ENCODE measurements at places on chromosomes 2 and 18. TPM values are rescaled to one million over a fixed set of nuclear protein-coding genes. Genes with fewer than 3 reads are reported as not detected.

- DNase-seq = no peak
Measured at GRCh38 chr2:218445602-218446001, 26.7 kb downstream of the VIL1 start.

- DNase-seq = no peak
Measured at GRCh38 chr2:173693044-173693589, 272.1 kb downstream of the SP3 start.

GRCh38 chr2:19356545-19357401 is 1.6 kb downstream of the OSR1 start:
- no peak for DNase-seq

DNA sequence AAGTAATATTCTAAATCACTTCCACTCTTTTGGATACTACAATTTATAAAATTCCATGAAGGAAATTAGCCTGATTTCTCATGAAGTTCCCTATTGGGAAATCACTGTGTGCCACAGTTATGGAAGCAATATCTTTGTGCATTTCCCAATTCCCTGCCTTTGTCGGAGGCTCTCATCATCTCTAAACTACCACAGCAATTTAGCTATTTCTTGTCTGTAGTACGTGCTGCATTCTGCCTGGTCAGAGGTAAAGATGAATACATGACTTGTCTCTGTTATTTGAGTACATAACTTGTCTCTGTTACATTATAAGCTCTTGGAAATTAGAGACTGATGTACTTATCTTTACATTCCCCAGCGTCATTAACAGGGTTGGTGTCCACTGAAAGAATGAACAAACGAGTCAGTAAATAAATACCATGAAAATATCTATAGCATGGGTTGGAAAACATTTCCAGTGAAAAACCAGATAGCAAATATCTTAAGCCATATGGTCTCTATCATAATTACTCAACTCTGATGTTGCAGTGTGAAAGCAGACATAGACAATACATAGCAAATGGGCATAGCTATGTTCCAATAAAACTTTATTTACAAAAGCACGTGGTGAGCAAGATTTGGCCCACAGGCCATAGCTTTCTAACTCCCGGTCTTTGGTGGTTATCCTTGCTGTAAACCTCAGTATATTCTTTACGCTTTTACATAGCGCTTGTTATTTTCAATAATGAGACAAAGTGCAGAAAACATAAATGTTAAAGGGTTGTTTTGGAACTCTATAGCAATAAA is 78.8 kb downstream of the BCL2 start:
- no peak for DNase-seq

GRCh38 chr2:217940261-217941220 is 62.3 kb downstream of the TNS1 start:
- DNase-seq = no peak

DNA sequence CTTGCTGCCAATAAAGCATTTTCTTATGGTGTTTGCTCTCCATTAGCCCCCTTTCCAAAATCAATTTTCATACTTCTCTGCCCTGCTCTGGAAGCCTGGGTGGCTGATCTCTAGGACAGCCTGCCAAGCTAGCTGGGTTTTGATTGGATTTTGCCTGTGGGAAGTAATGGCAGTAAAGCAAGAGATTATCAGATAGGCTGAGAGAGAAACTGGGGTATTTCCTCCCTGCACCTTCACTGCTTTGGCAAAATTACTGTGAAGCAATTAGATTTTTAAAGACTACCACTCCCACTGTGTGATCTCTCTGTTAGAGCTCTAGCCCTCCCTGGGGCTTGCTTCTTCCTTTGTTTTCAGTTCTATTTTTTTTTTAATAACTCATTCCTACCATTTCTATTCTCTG is 223.8 kb downstream of the DLGAP1 start:
- DNase-seq = no peak

DNA sequence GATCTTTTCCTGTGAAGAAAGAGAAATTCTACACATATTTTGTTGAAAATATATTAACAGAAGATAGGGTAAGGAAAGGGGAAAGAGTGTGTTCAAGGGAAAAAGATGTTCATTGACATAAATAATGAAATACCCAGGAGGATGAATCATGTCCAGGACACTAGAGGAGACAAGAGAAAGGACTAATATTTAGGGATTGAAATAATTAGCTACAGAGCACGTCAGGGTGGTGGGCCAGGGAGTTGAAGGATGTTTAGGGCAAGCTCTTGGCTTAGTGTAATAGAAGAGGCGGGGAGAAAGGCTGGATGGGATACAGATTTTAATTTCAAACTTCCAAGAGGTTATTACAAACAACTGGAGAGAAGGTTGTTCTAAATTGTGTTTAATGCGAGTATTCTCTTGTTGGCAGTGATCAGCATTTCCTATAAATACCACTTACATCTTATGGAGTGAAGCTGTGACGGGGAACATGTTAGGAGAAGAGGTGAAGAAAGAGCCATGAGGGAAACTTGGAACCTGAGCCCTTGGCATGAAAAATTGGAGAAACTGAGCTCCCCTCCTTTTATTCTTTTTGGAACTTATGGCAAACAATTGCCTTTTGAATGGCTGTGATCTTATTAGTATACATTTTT is 36.6 kb upstream of the CETN1 start:
- DNase-seq = no peak

The ZSWIM2 gene
- not detected for polyA plus RNA-seq

The TEX44 gene
- polyA plus RNA-seq = not detected

The COBLL1 gene
- 6.4 TPM for polyA plus RNA-seq
